ENCODE measurements at places on chromosomes 2 and 18.

GRCh38 chr18:80241919-80242777 is 5.2 kb downstream of the PARD6G start:
- no peak for DNase-seq

DNA sequence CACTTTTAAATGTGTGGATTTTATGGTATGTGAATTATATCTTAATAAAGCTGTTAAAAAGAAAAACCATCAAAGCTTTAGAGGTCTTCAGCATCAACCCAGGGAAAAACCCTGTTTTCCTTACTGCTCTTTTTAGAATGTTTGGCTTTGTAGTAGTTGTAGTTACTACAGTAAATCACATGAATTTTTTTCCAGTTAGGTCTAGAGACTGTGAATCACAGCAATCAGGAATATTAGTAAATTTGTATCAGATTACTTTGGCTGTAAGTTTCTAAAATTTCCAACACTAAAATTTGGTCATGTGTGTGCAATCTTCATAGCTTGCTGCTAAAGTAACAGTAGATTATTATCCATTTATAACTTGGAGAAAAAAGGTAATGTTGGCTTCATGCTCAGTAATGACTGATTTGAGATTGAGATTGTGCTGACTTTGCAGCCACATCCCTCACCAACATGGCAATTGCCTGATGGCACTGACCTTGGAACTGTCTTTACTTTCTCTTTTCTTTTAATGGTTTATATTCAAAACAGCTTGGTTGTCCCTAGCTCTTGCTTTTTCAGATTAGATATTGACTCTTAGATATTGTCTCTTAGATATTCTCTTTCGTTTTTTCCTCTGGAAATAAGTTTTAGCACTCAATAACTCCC is 41.1 kb downstream of the LCLAT1 start:
- no peak for DNase-seq

GRCh38 chr2:128753321-128753720 is 434.7 kb upstream of the HS6ST1 start:
- DNase-seq, result no peak

DNA sequence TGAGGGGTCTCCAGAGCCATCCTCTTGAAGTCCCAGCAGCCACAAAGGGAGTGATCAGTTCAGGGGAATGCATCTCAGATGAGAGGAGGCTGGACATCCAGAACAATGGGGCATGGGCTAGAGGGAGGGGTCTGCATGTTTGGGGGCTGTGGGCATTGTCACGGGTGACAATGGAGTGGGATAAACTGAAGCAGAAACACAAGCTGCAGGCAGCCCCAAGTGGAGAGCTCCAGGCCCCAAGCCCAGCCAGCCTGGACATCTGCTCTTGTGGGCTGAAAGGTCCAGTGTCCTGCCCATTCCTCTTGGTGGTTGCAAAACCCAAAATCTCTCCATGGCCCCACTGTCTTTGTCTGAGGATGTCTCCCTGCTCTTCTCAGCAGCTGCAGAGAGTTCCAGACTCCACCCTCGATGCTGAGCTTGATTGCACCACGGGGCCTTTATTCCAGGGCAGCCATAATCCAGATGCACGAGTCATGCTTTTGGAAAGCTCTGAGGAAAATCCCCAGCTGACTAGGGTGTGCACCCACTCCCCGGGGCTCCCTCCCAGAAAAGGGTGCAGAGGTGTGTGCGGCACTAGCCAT is 149.4 kb downstream of the TNS1 start:
- DNase-seq, result no peak

Data from NCI-H187 (cell line).